ENCODE measurements at places on chromosomes 11 and 22.

- no peak for DNase-seq
These were observed 5.4 kb downstream of the MMP1 start for GRCh38 chr11:102792604-102793003.

DNA sequence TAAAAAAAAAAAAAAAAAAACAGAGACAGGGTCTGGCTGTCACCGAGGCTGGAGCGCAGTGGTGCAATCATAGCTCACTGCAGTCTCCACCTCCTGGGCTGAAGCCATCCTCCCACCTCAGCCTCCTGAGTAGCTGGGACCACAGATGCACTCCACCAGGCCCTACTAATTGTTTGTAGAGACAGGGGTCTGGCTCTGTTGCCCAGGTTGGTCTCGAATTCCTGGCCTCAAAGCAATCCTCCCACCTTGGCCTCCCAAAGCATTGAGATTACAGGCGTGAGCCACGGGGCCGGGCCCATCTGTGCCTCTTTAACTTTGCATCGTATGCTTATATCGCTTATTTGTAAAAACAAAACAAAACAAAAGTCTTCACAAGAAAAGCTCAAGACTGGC, 3.1 kb downstream of the CPT1A start:
- DNase-seq: no peak

DNA sequence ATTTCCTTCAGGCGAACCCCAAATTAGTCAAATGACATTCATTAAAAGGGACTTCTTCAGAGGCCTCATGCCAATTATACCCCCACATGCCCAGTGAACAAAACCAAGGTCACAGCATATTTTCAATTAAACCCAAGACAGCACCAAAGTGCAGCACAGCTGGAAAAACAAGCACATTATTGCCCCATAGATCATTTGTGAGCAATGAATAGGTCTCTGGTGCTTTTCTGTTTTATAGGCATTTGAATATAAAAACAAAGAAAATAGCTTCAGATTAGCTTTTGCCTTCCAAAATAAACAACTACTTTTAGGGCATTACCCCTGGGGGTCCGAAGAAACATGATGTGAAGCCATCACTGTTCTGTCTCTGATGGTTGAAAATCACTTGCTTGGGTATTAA, 1319.9 kb downstream of the LRRC4C start:
- no peak for DNase-seq

DNA sequence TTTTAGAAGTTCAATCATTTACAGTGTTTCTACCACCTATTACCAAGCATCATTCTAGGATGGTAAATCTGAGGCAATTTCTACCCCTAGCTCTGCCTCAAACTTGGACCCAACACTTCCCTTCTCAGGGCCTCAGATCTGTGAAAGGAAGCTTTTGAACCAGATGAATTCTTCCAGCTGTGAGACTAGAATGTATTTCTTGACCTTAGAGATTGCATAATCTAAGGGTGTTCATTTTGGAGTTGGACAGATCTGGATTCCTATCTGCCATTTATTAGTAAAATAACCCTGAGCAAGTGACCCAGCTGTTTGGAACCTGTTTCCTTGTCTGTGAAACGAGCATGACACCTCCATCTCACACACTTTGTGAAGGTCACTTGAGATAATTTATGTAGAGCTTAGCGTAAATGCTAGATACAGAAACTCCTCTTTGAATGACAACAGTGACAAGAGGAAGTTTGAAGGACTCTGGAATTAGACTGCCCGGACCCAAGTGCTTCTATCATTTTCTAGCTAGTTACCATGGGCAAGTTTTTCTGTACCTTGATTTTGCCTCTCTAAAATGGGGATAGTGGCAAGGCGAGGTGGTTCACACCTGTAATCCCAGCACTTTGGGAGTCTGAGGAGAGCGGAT, 3.8 kb upstream of the INTS5 start:
- DNase-seq: no peak

GRCh38 chr11:7892059-7892699, 38.9 kb downstream of the OR10A6 start:
- DNase-seq: no peak

DNA sequence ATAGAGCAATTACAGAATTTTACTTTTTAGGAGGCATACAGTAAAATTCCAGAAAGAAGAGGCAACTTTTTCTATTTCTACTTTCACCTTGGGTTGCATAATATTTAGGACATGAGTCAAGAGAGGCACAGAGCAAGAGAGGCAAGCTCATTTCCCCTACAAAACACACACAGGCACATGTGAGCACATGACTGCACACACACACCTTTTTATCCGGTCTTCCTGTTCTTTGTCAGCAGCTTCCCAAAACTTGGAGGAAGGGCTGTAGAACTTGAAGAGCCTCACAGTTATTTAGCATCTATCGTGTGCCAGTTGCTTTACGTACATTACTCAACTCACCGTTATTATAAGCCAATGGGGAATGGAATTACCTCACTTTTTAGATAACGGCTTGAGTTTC, 37.8 kb upstream of the CCDC179 start:
- DNase-seq: no peak

DNA sequence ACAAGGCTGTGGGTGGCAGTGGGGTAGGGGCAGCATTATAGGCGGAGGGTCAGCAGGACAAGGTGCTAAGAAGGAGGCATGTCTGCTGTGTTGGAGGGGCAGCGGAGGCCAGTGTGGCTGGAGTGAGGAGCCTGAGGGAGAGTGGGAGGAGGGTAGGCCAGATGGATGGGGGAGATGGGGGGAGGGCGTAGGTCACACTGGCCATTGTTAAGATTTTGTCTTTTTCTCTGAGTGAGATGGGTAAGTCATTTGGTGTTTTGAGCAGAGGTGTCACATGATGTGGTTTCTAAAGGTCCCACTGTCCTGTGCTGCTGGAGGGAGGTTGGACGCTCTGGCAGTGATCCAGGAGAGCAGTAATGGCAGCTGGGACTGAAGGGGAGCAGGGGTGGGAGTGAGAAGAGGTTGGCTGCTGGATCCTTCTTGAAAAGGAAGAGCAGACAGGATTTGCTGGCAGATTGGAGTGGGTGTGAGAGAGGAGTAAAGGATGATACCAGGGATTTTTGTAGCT, 9.8 kb downstream of the PPP6R3 start:
- no peak for DNase-seq

DNA sequence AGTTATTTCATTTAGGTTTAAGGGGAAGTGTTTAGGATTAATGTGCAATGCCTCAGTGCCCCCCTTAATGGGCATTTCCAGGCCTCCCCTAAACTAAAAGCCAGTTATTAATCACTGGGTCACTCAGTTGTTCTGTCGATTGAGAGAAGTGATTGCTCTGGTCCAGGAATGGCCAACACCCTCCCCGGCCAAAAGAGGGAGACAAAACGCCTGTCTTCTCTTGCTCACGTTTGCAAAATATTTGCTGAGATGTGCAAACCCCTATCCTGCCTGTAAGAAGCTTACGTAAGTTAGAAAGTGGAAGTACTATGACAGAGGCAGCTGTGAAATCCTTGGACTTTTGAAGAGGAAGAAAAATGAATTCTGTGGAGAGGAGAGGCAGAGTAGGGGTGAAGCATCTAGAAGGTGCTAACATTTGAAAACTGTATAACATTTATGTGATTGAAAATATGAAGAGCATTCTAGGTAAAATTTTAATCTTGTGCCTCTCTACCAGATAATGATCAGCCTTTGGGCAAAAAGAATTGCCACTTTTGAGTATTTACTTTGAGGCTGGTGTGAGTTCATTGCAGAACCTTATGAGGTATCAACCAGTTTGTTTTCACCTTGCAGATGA, 37.7 kb downstream of the NTM start:
- DNase-seq: no peak

DNA sequence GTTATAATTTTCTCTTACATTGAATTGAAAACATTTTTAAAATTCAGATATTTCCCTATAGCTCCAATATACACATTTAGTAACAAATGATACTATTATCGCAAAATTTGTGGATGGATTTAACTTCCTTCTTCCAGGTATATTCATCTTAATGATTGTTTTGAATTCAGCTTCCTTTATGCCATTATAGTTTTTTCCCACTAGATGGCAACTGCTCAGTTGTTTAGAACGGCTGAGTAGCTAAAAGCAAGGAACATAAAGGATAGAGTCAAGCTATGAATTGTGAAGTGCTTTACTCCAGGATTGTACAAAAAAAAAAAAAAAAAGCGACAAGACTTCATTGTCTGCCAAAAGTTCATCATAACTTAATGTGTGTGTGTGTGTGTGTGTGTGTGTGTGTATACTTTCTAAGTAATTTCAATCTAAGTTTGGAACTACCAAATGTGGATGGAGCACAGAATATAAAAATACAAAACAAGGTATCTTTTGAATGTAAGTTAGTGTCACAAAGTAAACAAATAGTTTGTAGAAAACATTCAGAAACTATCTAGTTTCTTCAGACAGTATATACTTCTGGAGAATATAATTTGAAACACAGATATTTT, 846.4 kb downstream of the DLG2 start:
- DNase-seq: no peak
